ENCODE measurements at places on chromosomes 12 and 14.

DNA sequence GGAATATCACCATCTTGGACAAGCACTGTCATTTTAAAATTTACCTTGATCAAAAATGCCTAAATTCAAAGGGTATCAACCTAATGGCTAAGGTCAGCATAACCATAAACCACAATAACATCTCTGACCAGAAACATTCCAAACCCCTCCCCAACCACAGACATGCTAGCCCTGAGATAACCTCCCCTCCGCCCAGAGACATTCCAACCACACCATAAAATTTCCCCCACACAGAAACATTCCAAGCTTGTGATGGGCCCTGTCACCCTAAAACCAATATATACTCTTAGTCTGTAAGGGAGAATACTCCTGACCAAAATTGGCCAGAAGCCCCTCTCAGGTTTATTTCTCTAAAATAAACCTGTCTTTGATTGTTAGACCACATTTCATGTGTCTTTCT lies 17.7 kb downstream of the EPYC start:
- DNase-seq: no peak

DNA sequence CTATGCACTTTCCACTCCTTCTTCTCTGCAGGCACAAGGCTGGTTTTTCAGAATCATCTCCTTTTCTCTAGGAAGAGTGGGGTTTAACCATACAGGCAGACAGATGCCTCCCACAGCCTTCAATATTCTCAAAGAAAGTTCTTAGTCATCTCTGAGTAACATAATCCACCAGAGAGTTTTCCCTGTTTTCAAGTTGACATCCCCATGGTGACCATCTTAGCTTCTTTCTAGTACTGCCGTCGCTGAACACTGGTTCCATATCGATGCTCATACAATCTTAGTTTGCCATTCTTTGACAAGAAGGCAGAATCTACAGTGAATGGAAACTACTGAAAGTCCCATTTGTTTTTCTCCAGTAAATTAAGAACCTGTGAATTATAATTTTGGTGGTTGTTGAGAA lies 28.6 kb downstream of the TPH2 start:
- no peak for DNase-seq

DNA sequence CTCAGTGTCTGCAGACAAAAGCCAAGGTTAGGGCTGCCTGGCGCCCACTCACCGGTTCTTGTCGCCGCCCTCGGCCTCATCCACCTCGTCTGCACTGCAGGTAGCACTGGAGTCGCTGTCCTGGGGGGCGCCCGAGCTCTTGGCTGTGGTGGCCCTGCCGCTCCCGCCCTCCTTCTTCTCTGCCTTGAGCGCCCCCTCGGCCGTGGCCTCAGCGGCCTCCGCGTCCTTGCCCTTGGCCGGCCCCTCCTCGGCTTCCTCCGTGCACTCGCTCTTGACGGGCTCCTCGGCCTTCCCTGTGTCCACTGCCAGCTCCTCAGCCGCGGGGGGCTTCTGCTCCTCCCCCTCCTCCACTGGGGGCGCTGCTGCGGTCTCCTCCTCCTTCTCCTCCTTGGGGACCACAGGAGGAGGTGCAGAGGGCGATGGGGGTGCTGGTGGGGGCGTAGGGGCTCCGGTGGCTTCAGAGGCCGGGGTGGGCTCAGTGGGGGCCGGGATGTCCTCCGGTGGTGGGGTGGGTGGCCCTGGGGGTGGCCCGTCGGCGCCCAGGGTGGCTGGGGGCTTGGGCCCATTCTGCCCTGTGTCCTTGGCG lies 77.2 kb downstream of the RFLNA start:
- no peak for DNase-seq

DNA sequence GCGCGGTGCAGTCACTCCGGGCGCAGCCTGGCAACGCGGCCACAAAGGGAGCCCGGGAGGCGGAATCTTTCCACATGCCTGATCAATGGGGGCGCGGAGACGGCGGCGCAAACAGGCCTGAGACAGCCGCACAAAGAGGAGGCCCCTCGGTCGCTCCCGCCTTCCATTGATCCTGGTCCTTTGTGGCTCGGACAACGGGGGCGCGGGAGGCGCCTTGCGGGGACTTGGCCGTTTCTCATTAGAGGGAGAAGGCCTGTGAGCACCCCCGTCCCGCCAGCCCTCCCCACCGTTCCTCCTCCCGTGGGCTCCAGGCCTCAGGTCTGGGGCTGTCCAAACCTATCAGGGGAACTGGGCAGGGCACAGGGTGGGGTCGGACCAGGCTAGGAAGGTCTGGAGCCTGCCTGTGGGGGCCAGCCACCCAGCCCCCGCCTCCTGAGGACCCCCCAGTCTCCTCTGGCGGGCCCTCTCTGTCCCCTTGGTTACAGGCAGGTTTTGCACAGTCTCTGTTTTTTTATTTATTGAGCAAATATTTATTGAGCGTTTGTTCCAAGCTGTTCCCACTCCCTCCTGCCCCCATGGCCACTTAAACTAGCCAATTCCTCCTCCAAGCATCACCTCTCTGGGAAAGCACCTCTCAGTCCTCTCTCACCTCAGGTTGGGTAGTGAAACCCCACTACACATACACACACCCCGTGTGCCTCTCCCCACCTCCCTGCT lies 29.0 kb upstream of the MSI1 start:
- DNase-seq: no peak

DNA sequence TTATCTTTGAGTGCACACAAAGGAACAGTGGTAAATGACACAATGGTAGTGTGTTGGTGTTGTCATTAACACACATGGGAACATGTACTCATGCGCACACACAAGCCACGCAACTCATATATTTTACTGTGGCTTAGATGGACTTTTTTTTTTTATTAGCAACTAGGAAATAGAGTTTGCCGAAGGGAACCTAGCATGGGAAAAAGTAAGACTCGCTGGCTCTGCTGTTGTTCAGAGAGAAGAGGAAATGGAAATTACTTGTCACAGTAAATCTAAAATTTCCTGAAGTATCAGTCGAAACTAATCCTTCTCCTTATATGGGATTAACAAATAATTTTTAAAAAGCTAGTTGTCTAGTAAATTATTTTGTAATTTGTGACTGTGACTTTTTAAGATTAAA lies 33.7 kb upstream of the IL22 start:
- no peak for DNase-seq

DNA sequence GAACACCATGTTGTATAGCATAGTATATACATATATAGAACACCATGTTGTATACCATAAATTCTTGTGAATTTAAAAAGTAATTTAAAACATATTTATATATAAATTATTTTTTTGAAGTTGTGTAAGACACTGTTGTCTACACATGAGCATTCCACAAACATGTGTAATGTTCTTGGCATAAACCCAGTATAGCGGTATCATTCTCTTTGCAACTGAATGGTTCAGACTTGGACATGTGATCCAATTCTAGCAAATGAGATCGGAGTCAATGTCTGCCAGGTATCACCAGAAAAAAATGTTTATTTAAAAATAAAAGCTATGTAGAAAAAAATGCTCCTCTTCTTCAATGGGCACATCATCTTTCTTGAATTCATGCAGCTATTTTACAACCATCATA lies 33.9 kb downstream of the CEP290 start:
- DNase-seq: no peak

DNA sequence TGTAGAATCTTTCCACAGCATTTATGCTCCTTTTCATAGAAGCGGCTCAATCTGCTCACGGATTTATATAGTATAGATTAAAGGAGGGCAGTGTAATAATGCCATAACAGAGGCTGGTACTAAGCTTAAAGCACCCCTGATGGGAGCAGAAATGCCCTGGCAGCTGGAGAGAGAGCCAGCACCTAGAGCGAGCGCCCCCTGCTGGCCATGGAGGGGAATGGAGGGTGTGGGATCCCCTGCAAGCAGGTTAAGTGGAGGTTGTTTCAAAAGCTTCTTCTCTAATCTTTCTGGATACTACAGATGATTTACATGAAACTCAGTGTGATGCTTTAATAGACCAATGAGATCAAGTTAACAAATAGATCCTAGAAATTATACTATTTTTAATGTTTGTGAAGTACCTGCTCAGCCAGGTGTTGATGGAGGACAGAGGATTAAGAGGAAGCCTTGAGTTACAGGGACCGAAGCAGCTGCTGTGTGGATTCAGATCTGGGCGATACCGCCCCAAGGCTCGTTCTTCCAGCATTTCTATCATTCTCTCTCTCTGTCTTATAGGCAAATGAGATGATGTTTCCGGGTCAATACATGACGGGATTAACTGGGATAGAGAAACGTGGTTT lies 1519.3 kb upstream of the TMEM132C start:
- no peak for DNase-seq

- DNase-seq: no peak
These were observed 723 bp upstream of the LRP10 start for GRCh38 chr14:22870811-22871223.

DNA sequence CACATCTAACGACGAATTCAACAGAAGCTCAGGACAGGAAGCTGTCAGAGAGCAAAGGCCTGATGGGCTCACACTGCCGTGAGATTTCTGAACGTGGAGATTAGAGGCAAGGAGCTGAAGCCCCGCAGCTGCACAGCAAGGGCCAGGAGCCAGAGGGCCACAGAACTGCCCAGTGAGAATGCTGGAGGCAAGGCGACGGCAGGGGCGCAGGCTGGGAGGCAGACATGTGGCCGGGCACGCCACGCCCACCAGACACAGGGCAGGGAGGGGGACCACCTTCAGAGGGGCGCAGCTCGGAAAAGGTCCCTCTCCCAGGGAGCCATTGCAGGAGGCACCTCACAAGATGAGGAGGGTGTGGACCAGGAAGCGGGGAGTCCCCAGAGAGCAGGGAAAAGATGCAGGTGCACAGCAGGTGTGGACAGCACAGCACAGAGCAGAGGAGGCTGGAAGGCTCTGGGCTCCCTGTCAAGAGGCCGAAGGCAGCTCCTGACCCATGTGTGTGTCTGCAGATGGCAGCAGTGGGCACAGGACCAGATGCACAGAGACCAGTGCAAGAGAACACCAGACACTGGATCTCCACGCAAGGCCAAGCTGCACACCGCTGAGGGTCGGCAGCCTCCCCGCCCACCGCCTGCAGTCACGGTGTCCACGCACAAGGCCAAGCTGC lies 23.0 kb downstream of the BTBD6 start:
- no peak for DNase-seq

DNA sequence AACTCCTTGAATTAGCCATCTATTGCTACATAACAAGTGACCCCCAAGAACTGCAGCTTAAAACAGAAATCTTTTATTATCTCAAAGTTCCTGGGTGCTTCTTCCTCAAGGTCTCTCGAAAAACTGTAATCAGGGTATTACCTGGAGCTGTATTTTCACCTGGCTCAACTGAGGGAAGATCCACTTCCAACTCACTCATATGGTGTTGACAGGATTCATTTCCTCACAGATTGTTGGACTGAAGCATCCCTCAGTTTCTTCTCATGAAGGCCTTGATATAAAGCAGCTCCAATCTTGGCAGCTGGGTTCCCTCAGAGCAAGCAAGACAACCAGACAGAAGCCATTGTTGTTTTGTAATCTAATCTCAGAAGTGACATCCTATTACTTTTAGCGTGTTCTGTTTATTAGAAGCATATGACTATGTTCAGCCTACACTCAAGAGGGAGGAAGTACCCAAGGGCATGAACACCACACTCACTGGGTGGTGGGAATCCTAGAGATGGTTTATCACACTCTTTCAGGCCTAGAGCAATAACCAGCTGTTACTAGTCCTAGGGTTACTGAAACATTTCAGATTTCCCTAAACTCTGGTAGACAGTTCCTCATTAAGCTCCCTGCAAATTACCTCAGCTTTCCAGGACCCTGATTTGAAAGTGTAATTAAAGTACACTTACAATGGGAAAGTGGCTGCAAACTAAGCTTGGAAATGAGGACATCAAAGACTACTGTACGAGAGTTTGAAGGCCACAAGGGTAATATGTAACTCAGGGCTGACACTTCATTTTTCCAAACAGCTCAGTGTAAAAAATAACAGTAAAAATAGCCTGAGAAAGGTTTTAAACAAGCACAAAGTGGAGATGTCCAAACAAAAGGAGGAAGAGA lies 222.2 kb downstream of the SEC23A start:
- DNase-seq: no peak

- no peak for DNase-seq
These were observed 58.8 kb upstream of the LTA4H start for GRCh38 chr12:96094201-96094600.

DNA sequence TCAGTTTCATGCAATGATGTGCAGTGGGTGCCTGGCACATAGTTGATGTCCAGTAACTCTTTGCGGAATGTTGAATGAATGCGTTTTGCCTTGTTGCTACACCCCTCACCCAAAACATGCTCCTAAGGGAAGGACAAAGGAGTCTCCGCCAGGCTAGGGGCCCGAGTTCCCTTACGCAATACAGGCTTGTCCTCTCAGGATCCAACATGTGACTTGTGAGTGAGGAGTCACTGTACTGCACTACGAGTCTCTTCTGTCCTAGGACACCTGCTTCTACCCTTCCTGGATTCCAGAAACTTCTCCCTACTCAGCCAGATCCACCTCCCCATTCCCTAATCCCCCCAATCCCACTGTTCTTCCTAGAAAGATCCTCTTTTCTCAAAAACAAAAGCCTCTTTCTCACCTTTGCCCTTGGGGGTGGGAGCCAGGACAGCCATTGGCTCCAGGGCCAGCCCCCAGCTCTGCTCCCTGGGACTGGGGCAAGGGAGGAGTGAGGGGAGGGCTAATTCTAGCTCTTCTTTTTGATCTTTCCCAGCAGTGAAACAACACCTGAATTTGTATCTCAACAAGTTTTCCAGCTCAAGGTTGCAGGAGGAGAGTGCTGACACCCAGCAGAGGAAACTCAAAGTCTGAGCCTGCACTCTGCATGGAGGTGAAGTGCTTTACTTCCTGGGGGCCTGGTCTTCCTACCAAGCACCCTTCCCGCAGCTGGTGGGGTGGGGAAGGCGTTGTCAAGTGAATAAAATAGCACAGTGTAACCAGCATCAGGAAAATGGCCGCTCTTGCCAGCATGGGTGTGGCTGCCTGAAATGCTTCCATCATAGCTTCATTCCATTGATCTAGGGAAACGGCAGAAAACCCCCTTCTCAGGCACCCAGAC lies 3.4 kb upstream of the OTUB2 start:
- DNase-seq: no peak

DNA sequence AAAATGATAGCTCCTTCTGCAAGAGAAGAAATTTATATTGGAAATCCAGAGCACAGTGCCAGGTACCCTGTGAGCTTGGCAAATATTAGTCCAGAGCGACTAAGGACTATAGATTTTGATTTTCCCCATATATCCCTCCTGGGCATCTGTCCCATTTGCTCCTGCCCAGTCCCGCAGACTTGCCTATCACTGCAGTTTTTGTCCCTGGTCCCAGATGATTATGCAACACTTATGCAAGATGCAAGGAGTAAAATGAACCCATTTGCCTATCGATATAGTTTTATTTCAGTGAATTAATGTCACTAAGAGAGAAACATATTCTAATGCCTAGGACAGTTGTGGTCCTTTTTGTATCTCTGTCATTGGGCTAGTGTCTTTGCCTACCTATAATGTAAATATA lies 215.9 kb upstream of the BMP4 start:
- DNase-seq: no peak

- DNase-seq: no peak
These were observed at the start of gene RILPL1 for GRCh38 chr12:123533672-123534643. TSS of gene RILPL1 (minus strand) at chr12:123533719. CDS start at chr12:123533482, 237 bp downstream.

Data from brain pericyte (primary cell).